ENCODE measurements at places on chromosomes 6 and 20. TPM values are rescaled to one million over a fixed set of nuclear protein-coding genes. Genes with fewer than 3 reads are reported as not detected.

DNA sequence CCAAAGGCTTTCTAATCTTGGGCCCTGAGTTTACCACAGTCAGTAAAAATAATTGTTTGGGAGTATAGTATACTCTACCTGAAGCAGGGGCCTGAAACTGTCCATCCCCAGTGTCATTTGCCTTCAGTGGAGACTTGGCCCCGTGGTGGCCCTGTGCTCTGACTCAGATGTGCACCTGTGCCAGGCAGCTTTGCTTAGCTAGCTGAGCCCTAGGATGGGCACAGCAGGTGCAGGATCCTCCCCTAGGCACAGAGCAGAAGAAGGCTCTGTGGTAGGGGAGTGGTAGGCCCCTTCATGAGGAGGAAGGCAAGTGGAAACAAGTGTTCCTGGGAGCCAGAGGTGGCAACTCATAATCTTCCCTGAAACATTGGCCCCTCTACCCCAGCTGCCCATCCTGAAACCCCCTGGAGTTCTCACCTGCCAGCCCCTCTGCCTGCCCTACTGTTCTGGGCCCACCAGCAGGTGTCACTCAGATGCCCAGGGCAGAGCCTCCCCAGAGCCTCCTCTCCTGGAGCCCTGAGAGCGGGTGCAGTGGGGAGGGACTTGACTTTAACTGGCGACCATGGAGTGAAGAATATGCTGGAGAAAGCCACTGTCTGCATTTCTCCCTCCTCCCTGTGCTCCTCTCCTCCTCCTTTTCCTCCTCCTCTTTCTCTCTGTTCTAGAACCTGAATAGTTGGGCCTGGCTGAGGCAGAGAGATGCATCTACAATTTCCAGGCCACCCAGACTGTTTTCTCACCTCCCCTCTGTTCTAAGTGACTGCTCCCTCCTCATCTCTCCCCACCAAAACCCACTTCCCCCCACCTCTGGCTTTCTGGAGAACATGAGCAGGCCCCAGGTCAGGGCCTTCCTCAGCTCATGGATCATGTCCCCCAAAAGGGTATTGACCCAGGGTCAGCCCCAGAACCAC lies 2.9 kb downstream of the CPNE5 start:
- no peak for DNase-seq

- no peak for DNase-seq
Observed at GRCh38 chr20:38178065-38178491, 13.0 kb upstream of the TGM2 start.

DNA sequence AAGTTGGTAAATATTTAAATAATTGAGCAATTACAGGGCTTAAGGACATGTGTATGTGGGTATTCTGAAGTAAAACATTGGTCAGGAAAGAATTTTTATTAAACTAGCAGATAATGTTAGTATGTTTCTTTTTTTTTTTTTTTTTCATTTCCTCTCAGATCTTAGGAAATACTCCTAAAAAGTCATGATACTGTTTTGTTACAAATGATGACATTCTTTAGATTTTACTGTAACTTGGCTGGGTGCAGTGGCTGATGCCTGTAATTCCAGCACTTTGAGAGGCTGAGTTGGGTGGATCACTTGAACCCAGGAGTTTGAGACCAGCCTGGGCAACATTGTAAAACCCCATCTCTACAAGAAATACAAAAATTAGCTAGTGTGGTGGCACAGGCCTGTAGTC lies 41.5 kb downstream of the CDC40 start:
- no peak for DNase-seq

GRCh38 chr6:158536891-158537798 lies 22.7 kb upstream of the TMEM181 start:
- no peak for DNase-seq

- DNase-seq, result peak; percentile 26
Observed at GRCh38 chr6:139732451-139732850, 358.0 kb upstream of the CITED2 start.

GRCh38 chr20:1062334-1063010 lies 55.9 kb upstream of the PSMF1 start:
- DNase-seq, result no peak

- no peak for DNase-seq
Observed at GRCh38 chr20:221258-221830, 5.7 kb upstream of the DEFB129 start.

DNA sequence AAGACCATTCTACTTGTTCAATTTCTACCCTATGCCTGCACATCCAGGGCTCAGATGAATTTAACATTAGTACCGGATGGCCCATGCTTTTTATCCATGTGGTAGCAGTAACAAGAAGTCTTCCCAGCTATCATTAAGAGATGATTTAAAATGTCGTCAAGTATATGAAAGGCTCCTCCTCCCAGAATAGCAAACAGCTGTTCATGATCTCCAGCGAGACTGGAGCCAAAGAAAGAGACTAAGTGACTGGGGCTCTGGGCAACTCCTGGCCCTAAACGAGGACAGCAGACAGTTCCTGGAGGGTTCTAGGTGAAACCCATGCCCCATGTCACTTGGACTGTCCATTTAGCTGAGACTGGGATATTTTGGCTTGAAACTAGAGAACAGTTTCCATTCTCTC lies 160.8 kb downstream of the CDC5L start:
- DNase-seq, result no peak

- DNase-seq, result peak; percentile 47
Observed at GRCh38 chr6:148934539-148934938, 187.7 kb downstream of the UST start.

- DNase-seq, result no peak
Observed at GRCh38 chr6:111445861-111446267, 37.2 kb downstream of the REV3L start.

DNA sequence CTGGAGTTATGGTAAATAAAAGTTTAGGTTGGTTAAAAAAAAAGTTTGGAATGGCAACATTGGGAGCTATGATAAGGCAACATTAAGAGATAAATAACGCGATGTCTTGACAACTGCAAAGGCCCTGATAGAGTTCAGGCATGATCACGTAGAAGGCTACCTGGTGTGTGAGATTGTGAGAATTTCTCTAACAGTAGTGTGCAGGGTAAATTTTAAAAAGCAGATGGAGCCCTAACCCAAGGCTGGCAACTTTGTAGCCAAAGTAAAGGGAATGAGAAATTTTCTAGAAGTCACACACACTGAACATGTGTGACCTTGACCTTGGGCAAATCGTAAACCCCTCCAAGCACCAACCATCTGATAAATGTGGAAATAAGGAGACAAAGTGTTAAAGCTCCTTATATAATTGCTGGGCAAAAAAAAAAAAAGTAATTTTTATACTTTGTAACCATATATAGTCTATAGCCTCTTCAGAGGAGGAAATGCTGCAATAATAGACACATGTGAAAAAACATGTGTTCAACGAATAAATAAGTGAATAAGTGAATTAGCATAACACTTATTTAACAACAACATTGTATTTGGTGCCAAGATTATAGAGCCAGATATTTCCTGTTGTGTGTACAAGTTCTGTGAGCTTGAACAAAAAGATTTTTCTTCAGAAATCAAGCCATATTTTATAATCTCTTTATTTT lies 18.2 kb downstream of the KCNQ5 start:
- no peak for DNase-seq

GRCh38 chr6:11760015-11760473 lies 18.6 kb downstream of the ADTRP start:
- no peak for DNase-seq

- no peak for DNase-seq
Observed at GRCh38 chr6:32047539-32047854, 9.3 kb downstream of the CYP21A2 start.

DNA sequence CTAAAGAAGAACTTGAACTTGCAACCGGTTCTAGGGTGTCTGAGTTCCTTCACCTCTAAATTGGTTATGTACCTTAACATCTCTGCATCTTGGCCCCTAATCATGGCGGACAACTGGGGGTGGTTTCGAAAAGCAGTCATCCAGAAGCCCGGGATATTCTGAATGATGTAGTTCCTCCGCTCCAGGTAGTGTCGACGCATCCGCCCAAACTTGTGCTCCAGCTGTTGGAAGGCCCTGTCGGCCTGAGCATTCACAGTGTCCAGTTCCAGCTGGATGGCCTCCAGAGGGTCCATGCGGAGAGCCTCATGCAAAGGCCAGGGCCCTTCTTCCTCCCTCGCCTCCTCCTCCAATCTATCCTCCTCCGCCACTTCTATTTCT lies 887 bp downstream of the TSPYL1 start:
- peak; percentile 71 for DNase-seq

GRCh38 chr6:53931086-53931485 lies 136.3 kb downstream of the LRRC1 start:
- DNase-seq, result no peak

- DNase-seq, result no peak
Observed at GRCh38 chr6:80250391-80250997, 144.0 kb downstream of the BCKDHB start.

- no peak for DNase-seq
Observed at GRCh38 chr20:58393299-58393698, 4.3 kb downstream of the VAPB start.

DNA sequence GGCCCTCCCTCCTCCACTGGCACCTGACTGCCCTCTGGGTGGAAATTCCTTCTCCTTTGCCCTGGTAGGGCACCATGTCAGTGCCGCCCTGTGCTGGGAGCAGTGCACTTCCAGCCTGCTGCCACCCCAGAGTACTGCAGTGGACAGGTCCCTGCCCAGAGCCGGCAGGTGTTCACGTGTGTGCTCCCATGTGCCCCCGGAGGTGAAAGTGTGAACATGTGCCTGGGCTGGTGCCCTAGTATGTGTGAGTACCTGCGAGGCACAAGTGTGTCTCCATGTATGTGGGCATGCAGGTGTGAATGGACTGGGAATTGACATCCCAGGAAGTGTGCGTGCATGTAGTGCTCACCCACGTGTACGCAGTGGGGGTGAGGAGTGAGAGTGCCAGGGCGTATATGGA lies 29.4 kb downstream of the SDCBP2 start:
- DNase-seq, result no peak

DNA sequence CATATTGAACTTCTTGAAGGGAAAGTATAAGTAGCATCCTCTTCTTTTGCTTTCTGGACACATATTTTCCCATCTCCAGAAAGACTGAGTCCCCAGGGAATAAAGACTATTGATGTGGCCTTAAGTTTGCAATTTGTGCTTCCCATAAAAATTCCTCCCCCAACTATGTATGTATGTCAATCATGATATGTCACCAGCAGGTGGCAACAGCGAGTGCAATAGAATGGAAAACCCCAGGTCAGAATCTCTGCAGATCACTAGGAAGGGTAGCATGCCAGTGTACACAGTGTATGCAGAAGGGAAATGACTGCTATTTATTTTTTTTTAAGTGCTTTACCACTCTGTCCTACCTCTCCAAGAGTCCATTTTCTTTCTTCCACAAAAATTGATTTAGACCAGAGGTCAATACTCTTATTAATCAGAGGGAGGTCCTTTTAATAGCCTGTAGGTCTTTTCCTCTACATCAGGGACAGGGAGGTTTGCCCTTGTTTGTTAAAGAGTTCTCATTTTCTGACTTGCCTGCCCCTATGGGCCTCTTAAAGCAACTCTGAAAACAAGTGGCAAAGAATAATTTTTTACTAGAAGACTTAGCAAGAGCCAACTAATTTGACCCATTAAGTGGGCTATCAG lies 61.4 kb downstream of the BMP2 start:
- peak; percentile 16 for DNase-seq

GRCh38 chr6:24520929-24521546 lies 26.3 kb downstream of the ALDH5A1 start:
- no peak for DNase-seq

Gene SPATS1
- not detected for total RNA-seq

Gene EYA4
- 8.4 TPM for total RNA-seq

Measured in uterus (tissue), 4 donors.